ENCODE measurements at places on chromosomes 16 and 17. TPM values are rescaled to one million over a fixed set of nuclear protein-coding genes. Genes with fewer than 3 reads are reported as not detected.

DNA sequence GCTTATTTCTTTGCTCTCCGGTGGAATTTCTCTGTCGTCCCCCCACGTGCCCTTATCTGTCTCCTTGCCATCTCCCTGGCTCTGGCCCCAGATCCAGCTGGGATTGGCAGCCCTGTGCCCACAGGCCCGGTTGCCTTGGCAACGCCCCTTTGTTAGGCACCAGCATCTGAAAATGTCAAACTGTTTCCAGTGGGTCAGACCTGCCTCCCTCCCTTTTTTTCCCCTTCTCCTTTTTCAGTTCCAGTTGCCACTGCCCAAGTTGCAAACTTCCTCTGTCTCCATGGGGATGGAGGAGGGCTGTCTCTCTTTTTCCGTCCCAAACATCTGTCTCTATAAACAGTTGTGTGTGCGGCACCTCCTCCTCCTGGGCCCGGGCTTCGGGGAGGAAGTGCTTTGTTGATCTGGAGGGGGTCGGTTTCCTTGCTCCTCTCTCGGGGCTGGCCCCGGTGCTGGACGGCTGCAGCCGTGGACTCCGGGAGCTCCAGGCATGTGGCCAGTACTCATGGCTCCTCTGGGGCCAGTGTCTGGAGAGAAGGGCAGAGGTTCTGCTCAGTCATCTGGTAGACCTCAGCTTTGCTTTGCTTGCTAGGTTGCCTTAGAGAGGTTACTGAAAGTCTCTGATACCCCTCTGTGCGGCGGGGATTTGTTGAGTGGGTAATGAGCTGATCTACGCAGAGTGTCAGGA lies 35.3 kb downstream of the SOCS3 start:
- no peak overlapping the region for H3K4me3 ChIP-seq
- no peaks in the 10 kb centered on the region for H3K27me3 ChIP-seq
- H3K27ac ChIP-seq, result no peak overlapping the region
- DNase-seq, result no peak
- peaks cover 2% of the 10 kb centered on the region for H3K4me1 ChIP-seq

DNA sequence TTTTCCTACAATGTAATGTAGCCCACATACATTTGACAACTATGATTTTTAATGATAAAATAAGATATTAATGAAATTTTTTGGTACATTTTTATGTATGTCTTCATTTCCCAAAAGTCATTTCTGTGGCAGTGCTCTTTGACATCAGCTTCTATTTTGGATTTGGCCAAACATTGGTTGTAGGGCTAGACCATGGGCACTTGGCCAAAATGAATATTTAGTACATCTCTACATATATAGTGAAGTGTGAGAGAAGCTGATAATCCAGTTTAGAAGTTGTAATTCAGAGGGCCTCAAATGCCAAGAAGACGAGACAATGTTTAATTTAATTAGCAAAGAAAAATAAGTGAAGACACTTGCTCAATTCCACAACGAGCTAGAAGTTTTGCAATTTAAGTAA lies 724.9 kb upstream of the SOX9 start:
- no peak overlapping the region for H3K27ac ChIP-seq
- H3K36me3 ChIP-seq, result no peaks in the 10 kb centered on the region
- H3K4me1 ChIP-seq, result no peaks in the 10 kb centered on the region
- no peak for DNase-seq
- no peaks in the 10 kb centered on the region for H3K27me3 ChIP-seq
- no peak overlapping the region for H3K4me3 ChIP-seq

The KRT20 gene
- 0.53 TPM for total RNA-seq

GRCh38 chr16:21302454-21302853 lies 24.4 kb upstream of the CRYM start:
- H3K36me3 ChIP-seq, result no peaks in the 10 kb centered on the region
- peak overlapping the region; percentile 65 for H3K4me3 ChIP-seq
- H3K27ac ChIP-seq, result no peak overlapping the region
- DNase-seq, result no peak
- peaks cover 12% of the 10 kb centered on the region for H3K4me1 ChIP-seq

The TERB1 gene
- not detected for total RNA-seq

The DNAH17 gene
- total RNA-seq, result 0.32 TPM

- no peaks in the 10 kb centered on the region for H3K36me3 ChIP-seq
- no peak overlapping the region for H3K4me3 ChIP-seq
- no peak for DNase-seq
- H3K27ac ChIP-seq, result no peak overlapping the region
- no peaks in the 10 kb centered on the region for H3K4me1 ChIP-seq
These were observed 29.8 kb upstream of the MYH2 start for GRCh38 chr17:10579270-10579669.

The CCL7 gene
- not detected for total RNA-seq

The KRT25 gene
- not detected for total RNA-seq

DNA sequence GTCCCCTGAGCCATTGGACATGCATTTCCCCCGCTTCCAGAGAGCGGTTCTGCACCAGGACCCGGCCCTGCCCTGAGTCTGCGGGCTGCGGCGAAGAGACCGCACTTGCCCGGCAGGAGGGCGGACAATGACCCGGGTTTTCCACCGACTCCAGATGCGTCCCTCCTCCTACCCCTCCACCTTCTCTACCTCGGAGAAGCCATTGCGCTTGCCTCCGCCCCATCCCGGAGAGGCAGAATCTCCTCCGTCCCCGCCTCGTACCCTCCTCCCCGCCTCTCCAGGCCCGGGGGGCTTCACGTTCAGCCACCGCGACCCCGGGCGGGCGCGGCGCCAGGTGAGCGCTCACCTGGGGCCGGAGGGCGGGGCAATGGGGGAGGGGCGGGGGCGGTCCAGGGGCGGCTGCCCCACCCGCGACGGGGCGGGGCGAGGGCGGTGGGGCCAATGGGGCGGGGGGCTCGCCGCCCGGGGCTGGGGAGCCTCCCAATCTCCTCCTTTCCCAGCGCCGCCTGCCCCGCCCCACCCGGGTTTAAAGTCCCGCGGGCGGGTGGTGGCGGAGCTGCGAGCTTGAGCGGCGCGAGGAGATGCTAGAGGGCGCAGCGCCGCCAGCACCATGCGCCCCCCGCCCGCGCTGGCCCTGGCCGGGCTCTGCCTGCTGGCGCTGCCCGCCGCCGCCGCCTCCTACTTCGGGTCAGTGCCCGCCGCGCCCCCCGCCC lies at the start of gene WNT9B:
TSS of gene WNT9B (plus strand) at position 555 of the 713 bp plus-strand sequence. CDS start at position 611, 56 bp downstream.
- H3K27ac ChIP-seq, result no peak within 1 kb of the TSS
- H3K27me3 ChIP-seq, result no peaks in the 10 kb centered on the region
- H3K4me1 ChIP-seq, result peaks cover 12% of the 10 kb centered on the region
- H3K4me3 ChIP-seq, result peak within 1 kb of the TSS; percentile 66

The C17orf78 gene
- not detected for total RNA-seq

DNA sequence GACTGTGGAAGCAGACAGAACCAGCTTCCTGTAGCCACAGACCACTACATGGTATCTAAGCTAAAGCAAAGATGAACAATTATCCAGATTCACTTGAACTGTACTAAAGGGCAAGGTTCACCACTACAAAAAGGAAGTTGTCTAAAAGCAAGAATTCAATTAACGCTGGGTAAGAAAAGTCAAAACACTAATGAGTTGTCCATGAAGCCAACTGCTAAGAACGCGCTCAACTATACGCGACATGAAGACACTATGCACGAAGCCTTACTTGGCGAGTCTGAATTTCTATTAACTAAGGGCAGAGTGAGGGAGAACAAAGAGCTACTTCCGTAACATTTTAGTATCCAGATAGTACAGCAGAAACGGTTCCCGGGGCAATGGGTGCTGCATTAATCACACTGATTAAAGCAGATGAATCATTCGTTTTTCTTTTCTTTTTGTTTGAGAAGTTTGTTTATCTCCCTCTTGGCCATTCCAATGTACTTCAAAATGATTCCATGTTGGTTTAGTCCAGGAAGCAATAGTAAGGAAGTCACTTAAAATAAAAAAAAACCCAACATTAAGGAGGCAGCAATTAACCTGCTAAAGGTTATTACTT lies 2.8 kb upstream of the RPS15A start:
- no peaks in the 10 kb centered on the region for H3K27me3 ChIP-seq
- H3K4me1 ChIP-seq, result peaks cover 3% of the 10 kb centered on the region
- DNase-seq, result no peak
- no peak overlapping the region for H3K4me3 ChIP-seq
- peaks cover 3% of the 10 kb centered on the region for H3K36me3 ChIP-seq
- no peak overlapping the region for H3K27ac ChIP-seq

DNA sequence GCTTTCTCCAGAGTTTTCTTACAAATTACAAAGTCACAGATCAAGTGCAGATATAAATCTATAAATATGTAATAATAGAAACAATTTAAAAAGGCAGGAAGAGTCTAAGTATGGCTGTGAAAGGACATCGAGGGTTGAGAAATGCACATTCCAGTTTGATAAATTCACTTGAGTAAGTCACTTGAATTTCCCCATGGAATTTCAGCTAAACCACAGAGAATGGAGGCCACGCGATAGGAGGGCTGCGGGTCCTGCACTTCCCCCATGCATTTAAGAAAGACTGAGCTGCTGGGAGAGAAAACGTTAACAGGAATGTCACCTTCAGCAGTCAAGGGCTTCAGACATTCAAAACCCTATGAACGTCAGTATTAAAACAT lies 6.1 kb upstream of the MXRA7 start:
- no peak for DNase-seq
- H3K27ac ChIP-seq, result no peak overlapping the region
- H3K4me1 ChIP-seq, result no peaks in the 10 kb centered on the region

DNA sequence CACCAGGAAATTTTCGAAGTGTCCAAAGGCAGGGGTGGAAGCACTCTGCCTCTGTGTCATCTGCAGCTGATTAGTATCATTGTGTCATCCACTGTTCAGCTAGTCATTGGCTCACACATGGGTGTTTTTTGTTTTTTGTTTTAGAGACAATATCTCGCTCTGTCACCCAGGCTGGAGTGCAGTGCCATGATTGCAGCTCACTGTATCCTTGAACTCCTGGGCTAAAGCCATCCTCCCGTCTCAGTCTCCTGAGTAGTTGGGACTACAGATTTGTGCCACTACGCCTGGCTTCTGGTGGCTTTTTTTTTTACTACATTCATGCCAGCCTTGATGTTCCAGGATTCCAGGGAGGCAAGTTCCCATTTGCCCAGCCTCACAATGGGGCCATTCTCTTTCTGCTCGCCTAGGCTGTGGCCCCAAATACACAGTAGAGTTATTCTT lies 32.5 kb upstream of the MYO18A start:
- DNase-seq, result no peak
- no peaks in the 10 kb centered on the region for H3K36me3 ChIP-seq

GRCh38 chr17:57678393-57678792 lies 66.7 kb downstream of the CCDC182 start:
- no peak for DNase-seq
- H3K4me3 ChIP-seq, result no peak overlapping the region
- H3K27me3 ChIP-seq, result no peaks in the 10 kb centered on the region
- H3K4me1 ChIP-seq, result no peaks in the 10 kb centered on the region

DNA sequence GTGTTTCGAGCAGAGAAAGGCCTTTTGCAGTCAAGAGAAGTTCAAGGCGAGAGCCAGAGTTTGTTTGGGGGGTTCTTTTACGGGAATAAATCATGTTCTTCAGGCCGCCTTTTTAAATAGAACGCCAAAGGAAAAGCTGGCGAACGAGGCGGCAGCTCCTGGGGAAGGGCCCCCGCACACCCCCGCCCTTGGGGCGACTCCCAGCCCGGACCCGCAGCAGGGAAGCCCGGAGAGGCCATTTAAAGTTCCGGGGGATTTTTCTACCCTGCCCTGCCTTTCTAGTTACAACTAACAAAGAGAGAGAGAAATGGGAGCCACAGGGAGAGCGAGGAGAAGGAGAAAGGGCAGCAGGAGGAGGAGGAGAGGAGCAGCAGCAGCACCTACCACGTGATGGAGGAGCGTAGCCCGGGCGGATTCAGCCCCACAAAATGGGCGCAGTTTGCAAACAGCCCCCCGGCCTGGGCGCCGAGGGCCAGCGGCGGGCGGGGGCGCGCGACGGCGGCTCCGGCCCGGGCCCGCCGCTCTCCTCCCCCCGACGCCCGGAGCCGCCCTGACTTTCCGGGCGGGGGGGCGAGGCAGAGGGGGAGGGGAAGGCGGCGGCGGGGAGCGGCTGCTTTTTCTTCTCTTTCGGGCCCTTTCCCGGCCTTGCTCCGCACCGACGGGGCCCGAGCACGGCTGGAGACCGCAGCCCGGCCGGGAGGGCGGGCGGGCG lies 634 bp downstream of the KANSL1 start:
- peak overlapping the region; percentile 59 for H3K4me3 ChIP-seq
- DNase-seq, result peak; percentile 77
- H3K27ac ChIP-seq, result peak overlapping the region; percentile 97
- H3K4me1 ChIP-seq, result peaks cover 25% of the 10 kb centered on the region
- no peaks in the 10 kb centered on the region for H3K27me3 ChIP-seq

DNA sequence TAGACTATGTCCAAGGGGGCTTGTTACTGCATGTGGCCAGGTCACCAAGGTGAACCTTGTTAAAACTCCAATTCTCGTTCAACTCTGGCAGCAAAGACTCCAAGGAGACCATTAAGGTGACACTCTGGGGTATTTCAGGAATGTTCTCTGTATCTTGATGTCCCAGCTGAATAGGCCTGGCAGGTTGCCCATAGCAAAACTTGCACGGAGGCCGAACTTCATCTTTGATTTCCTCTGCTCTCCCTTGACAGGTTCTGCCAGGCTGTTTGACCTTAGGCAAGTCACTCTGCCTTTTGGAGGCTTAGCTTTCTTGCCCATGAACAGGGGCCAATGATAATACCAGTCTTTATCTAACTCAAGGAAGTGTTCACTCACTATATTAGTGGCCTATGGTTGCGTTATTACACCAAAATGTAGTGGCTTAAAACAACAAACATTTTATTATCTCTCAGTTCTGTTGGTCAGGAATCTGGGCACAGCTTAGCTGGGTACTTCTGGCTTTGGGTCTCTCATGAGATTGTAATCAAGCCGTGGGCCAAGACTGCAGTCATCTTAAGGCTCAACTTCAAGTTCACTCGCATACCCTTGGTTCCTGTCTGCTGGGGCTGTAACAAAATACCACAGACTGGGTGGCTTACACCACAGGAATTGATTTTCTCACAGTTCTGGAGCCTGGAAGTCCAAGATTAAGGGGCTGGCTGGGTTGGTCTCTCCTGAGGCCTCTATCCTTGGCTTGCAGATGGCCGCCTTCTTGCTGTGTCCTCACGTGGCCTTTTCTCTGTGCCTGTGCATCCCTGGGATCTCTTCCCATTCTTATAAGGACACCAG lies 168.5 kb downstream of the UTP18 start:
- no peaks in the 10 kb centered on the region for H3K27me3 ChIP-seq
- H3K36me3 ChIP-seq, result no peaks in the 10 kb centered on the region
- no peak for DNase-seq
- no peak overlapping the region for H3K4me3 ChIP-seq
- no peaks in the 10 kb centered on the region for H3K4me1 ChIP-seq
- H3K27ac ChIP-seq, result no peak overlapping the region

- H3K27ac ChIP-seq, result no peak overlapping the region
- H3K27me3 ChIP-seq, result no peaks in the 10 kb centered on the region
- no peak for DNase-seq
- no peaks in the 10 kb centered on the region for H3K4me1 ChIP-seq
- no peak overlapping the region for H3K4me3 ChIP-seq
- no peaks in the 10 kb centered on the region for H3K36me3 ChIP-seq
These were observed 23.8 kb upstream of the DOC2B start for GRCh38 chr17:205148-205669.

The BAIAP3 gene
- total RNA-seq, result 4.2 TPM
